CD4-positive, alpha-beta T cell treated with Interleukin-10 for 1 hour (primary cell): ENCODE measurements at places on chromosomes 4 and X.

DNA sequence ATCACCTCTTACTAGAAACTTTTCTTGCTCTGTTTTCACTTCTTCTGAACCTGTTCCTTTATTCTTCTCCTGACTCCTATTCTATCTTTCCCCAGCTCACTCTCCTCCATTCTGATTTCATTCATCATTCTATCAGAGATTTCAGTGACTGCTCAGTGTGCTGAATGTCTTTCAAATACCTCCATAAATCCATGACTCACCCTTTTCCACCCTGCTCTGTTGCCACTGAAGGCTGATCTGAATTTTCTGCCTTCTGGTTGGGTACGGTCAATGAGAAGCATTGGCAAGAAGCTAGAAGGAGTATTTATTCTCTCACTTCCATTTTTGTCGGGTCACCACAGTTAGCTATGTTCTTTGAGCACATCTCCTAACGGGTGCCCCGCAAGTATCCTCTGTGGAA lies 265.9 kb downstream of the CBLL2 start:
- DNase-seq, result no peak

- DNase-seq, result no peak
Observed at GRCh38 chr4:185054272-185054671, 36.0 kb downstream of the HELT start.

DNA sequence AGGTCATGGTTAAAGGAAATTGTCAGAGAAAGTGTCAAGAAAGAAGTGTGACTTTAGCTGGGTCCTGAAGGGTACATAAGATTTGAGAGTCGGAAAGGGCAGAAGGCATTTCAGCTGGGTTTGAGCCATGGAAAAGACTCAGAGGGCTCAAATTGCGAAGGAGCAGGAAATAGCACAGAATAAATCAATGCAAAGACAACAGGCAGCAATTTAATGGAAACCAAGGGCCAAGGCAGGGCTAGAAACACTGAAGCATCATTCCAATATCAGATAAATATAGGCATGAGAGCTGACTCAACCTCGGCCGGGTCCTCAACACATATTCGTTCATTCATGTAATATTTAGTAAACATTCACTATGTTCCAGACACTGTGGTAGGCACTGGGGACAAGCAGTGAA lies 3.6 kb upstream of the FMR1 start:
- no peak for DNase-seq

- no peak for DNase-seq
Observed at GRCh38 chr4:87006426-87006675, 71.5 kb downstream of the AFF1 start.

DNA sequence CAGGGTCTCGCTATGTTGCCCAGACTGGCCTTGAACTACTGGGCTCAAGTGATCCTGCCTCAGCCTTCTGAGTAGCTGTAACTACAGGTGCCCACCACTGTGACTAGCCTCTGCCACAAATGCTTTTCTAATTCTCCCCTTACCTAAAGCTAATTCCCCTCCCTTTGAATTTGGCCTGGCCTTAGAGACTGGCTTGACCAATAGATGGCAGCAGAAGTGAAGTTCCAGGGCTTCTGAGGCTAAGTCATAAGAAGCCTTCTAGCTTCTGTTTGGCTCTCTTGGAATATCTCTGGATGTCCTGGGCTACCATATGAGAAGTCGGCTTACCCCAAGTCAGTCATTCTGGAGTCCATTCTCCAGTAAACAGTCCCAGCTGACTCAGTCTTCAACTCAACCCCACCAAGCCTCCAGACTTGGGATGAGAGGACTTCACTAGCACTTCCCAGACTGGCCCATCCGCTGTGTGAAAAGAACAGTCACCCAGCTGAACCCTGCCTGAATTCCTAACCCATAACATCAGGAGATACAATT lies 61.0 kb downstream of the HPRT1 start:
- peak; percentile 3 for DNase-seq

GRCh38 chrX:49673394-49673793 lies 22.4 kb downstream of the PAGE1 start:
- DNase-seq, result no peak

- DNase-seq, result no peak
Observed at GRCh38 chrX:29487714-29488113, 727.6 kb upstream of the MAGEB2 start.

DNA sequence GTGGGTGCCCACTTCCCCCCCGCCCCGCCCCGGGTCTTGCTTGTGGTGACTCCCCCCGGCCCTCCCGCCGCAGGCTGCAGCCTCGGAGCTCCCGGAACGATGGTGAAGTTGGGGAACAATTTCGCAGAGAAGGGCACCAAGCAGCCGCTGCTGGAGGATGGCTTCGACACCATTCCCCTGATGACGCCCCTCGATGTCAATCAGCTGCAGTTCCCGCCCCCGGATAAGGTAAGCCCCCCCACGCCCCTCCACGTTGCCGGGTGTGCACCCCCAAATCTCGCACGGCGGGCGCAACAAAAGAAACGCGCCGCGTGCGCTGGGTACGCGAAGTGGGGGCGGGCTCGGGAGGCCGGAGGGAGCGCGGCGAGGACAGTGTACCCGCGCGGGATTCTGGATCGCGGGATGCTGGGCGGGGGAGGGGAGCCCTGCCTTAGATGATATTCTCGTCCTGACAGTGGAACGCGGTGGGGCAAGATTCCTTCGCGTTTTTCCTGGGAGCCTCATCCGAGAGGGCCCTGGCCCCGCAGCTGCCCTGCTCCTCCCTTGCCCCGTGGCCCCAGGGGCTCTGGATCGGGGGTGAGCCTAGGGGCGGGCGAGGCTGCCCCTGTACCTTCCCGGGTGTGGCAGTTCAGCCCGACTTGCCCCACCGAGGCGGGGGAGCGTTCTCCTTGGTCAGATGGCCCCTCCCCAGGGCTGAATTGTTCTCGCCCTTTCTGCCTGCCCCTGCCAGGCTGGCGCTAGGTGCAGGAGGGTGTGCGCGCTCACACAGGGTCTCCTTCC lies 819 bp downstream of the NSG1 start:
- peak; percentile 10 for DNase-seq

GRCh38 chrX:18753631-18754030 lies 46.2 kb downstream of the PPEF1 start:
- no peak for DNase-seq

GRCh38 chrX:109797311-109797975 lies 64.4 kb upstream of the ACSL4 start:
- no peak for DNase-seq

DNA sequence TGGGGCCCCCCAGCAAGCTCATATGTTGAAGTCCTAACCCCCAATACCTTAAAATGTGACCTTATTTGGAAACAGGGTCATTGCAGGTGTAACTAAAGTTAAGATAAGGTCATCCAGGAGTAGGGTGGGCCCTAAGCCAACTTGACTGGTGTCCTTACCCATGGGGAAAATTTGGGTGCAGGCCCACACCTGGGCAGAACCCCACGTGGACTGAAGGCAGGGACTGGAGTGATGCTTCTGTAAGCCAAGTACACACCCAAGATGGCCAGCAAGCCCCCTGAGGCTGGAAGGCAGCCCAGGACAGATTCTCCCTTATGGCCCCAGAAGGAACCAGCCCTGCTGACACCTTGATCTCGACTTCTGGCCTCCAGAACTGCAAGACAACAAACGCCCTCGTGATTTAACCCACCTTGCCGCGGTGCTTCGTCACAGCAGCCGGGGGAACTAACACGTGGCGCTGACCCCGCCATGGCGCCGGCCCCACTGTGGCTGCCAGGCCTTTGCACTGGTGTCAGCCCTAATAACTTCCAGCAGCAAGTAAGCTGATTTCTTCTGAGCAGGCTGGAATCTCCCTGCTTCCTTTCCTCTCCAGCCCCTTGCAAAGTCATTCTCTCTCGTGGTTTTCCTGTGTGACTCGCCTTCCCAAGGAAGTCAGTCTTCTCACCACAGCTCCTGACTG lies 23.2 kb upstream of the MXD4 start:
- DNase-seq, result no peak

GRCh38 chr4:41080976-41081375 lies 133.4 kb downstream of the APBB2 start:
- no peak for DNase-seq
